ENCODE measurements at places on chromosomes 3 and 15.

DNA sequence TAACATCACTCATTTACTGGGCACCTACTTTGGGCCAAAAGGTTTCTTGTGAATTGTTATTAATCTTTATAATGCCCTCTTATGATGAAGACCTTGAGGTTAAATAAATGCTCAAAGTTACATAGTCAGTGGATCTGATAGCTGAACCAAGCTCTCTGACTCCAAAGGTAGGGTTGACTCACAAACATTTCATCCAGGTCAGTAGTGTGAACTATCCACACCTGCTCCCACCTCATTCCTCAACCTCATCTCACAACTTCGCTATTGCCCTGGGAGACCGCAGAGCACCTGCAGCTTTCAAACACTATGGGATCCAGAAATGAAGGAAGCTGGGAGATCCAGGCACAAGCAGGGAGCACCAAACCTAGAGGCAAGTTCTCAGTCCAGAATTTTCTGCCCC, 93.8 kb upstream of the FGF12 start:
- DNase-seq, result no peak

GRCh38 chr3:182716114-182716688, 77.1 kb upstream of the ATP11B start:
- DNase-seq, result no peak

DNA sequence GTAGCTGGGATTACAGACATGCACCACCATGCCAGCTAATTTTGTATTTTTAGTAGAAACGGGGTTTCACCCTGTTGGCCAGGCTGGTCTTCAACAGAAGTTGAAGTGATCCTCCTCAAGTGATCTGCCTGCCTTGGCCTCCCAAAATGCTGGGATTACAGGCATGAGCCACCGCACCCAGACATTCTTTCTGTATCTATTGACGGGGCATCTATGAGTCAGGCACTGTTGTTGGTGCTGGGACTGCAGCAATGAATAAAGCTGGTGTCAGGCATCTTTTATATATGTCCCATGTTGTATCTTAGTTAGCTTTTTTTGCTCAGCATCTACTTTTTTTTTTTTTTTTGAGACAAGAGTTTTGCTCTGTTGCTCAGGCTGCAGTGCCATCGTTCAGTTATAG, 47.6 kb upstream of the ULK4 start:
- no peak for DNase-seq

DNA sequence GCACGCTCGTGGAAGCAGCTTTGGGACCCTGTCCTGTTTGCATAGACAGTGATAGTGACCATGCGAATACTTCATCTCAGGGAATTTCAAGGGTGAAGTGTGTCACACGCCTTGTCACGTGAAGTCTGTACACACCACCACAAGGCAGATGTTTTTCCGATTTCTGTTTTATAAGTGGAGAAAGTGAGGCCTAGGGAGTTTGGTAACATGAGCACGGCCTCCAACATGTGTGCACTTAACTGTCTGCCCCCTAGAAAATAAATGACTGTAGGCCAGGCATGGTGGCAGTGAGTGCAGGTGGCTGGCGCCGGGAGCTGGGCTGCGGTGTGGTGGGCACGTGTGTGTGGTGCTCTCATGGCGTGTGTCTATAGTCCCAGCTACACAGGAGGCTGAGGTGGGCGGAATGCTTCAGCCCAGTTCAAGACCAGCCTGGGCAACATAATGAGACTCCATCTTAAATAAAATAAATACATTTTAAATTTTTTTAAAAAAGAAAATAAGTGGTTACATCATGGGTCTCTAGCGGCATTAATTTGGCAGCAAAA, 42.0 kb downstream of the WHAMM start:
- DNase-seq, result no peak

All from eye (tissue), 1 donor.